ENCODE measurements at places on chromosomes 5 and 9.

DNA sequence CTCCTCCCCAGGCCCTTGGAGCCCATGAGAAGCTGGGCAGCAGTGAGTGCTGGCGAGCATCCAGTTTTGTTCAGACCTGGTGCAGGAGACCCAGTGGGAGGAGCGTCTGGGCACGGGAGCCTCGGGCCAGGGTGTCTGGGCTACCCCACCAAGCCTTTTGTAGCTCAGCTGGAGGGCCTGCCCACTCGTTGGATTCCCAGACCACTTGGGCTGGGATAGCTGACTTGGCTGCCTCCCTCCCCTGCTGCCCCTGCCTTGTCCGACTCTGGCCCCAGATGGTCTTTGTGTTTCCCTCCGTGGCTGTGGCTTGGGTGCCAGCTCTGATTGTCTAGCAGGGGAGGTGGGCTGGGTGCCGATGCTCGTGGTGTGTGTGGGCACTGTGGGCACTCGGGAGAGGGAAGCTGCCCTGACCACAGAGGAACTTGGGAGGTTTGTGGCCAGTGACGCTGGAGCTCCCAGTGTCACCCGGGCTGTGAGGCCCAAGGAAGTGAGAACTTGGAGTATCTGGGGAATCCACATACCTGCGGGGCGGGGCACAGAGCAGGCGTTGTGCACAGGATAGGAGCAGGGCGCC lies 47.3 kb downstream of the WNK2 start:
- no peak for DNase-seq

DNA sequence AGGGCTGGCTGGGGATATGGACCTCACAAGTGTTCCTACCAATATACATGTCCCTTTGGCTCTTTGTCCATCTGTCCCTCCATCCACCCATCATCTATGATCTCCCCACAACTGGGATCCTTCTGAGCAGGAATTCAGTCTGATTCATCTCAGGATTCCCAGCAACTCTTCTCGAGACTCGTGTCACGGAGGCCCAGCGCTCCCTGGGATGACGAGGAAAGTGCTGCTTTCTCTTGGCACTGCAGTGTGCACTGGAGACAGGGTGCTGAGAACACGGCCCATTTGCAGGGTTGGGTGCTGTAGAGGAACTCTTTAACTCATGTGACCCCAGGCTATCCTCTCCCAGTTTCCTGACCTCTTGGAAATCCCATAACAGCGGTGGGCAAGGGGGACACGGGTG lies 72.9 kb downstream of the ANGPTL2 start:
- DNase-seq: peak; percentile 18

DNA sequence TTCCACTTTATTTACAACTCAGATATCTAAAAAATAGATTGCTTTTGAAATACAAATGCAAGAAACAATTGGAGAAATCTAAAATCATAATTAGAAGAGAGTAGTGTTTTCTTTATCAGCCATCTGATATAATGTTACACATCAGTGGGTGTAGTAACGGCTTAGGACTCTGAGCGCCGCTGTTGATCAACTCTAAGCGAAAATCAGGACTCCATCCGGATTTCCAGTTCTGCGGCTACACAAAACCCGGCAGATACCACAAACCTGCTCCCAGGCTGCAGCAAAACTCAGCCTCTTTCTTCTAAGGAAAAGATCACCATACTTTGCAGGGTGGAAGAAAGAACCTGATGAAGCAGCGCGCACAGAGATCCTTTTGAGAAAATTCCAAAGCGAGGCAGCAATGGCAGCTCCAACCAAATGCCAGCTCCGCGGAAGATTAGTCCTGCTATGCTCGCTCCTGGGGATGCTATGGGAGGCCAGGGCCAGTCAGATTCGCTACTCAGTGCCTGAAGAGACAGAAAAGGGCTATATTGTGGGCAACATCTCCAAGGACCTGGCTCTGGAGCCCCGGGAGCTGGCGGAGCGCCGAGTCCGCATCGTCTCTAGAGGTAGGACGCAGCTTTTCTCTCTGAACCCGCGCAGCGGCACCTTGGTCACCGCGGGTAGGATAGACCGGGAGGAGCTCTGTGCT lies at the start of gene PCDHGA9:
Gene PCDHGA9, plus strand, starts transcription at position 226 of the 691 bp plus-strand sequence. Its CDS starts 175 bp downstream, at position 401.
- peak; percentile 32 for DNase-seq

DNA sequence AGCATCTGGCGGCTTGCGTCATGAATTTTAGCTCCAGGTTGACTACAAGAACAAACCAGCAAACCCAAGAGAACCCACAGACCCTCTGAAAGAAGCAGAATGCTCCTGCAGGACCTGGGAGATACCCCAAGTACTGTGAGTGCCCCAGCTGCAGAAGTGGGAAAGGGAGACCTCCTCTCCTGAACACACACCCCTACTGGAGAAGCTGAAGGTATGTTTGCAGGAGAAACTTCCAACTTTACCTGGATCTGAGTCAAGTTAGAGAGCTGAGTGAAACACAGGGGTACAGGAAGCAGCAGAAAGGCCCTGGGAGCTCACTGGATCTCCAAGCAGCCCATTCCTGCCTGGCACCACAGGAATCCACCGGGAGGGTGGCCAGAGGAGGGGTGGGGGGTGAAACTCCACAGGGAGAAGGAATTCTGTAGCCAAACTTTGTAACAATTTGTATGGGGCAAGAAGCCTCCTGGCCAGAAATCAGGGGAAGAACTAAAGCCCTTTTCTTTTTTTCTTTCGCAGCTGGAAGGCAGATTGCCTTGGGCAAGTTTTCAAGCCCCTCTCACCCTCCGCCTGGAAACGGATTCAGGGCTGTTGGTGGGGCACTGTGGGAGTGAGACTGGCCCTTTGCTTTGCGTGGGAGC lies 576.2 kb downstream of the BNC2 start:
- no peak for DNase-seq

DNA sequence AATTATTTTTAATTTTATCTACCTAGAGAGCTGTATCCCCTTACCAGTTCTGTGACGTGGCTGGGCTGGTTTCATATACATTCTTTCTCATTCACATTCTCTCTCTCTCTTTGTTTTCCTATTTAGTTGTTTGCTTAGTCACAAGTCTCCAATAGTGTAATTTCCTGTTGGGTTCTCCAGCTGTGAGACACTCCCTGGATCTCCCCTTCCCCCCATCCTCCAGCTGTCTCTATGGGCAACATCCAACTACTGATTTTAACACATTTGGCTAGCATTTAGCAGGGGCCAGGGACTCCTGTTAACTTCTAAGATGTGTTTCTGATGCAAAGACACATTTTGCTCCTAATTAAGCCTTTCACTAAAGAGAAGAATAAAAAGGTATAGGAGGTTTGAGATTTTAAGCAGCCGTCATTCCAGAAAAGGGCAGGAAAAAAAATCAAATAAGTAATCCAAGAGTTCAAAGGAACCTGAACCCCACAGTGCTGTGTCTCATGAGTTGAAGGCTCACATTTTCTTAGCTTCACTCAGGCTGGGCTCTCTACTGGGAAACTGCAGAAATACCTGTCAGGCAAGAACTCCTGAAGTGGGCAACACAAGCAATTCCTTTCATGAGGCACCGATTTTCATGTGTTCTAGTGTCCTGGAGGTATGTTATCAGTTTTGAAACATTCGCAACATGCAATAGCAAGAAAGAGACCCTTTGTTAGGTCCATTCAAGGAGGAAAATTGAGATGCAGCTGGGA lies 198.7 kb upstream of the C9orf72 start:
- no peak for DNase-seq

GRCh38 chr5:108625654-108626053 lies 122.0 kb upstream of the FER start:
- no peak for DNase-seq

Measured in EL (cell line).